ENCODE measurements at places on chromosomes 1 and 21.
A peak's percentile ranks its signal among the peaks of the same experiment; 100 is the strongest.

- no peak for DNase-seq
These were observed 493 bp upstream of the ELOA start for GRCh38 chr1:23742670-23743286.

DNA sequence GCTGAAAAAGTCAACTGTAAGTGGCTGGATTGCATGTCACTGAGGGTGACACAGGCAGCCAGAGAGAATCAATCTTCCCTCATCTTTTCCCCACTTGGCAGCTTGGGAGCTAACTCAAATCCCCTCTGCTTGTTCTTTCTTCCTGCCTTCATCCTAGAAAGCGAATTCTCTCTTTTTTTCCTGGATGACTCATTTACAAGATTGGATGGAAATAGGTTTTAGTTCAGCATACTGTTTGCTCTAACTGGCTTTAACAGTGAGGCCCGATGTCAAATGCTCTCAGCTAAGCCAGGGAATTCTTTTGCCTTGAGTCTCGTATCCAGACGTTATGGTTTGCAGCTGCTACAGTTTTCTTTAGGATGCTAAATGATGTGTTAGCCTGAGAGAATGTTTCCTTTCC, 72.7 kb downstream of the HUNK start:
- DNase-seq = peak; percentile 20

DNA sequence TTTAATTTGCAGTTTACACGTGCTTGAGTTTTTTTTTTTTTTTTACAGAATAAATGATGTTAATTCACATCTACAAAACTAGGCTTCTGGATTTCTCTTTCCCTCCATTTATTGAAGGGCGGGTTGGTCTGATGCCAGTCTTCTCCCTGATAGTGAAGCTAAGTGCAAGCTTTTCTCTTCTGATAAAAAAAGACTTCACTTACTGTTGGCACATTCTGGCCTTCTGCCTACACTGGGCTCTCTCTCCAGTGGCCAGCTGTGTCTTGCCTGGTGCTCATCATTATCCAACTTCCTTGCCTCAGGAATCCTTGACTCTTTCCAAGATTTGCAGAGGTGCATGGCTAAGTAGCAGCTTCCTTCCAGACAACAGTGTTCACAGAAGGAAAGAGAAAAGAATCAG, 7.6 kb upstream of the RAP1A start:
- no peak for DNase-seq

- DNase-seq = no peak
These were observed 542 bp downstream of the EIF2B3 start for GRCh38 chr1:44985747-44986359.

DNA sequence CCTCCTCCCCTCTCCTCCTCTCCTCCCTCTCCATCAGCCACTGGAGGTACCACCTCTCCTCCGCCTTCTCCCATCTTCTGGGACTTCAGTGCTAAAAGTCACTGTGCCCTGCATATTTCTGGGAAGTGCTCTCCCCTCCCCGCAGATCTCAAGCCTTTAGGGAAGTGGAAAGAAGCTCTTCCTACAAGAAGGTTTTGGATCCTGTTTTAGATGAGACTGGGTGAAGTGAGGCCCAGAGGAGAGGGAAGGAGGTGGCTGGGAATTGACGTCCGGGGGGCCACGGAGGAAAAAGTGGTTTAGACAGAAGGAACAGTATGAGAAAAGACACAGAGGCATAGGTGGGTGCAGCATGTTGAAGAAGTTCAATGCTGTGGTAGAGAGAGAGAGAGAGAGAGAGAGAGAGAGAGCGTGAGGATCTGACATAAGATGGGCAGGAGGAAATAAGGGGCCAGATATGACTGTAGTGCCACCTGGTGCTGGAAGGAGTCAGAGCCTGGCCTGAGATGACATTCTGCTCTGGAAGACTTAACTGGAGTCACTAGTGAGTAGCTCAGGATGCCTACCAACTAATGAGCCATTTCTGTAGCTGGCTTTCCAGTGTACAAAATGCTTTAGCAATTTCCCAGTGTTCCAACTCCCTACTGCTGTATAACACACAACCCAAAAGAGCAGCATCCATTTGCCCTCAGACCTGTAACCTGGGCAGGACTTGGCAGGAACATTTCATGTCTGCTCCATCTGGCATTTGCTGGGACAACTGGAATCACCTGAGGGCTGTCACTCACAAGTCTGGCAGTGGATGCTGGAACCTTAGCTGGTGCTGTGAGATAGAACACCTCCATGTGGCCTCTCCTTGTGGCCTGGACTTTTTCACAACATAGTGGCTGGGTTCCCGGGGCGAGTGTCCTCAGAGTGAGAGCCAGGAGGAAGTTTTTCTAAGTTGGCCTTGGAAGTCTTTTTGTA, 16.6 kb upstream of the ZSCAN20 start:
- peak; percentile 59 for DNase-seq

- peak; percentile 99 for DNase-seq
These were observed 73.3 kb downstream of the HSF2BP start for GRCh38 chr21:43585924-43586413.

- DNase-seq = no peak
These were observed 34.8 kb upstream of the QSOX1 start for GRCh38 chr1:180119837-180120236.

- no peak for DNase-seq
These were observed 148.5 kb upstream of the KCNK2 start for GRCh38 chr1:214934045-214934444.

DNA sequence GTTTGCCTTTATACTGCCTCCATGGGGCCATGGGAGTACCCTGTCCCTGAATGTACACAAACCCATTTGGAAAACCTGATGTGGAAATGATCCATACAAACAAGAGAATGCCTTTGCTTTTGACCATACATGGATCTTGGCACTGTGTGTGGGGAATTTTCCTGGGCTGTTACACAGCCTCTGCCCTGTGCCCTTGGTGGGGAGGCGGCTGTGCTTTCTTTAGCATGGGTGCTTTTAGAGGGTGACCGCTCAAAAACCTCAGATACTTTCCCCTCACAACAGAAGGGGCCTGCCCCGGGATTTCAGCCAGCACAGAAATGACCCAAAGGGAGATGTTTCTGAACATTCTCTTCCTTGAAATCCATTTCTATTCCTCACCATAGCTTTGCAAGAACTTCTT, 194.8 kb downstream of the LMO4 start:
- no peak for DNase-seq

DNA sequence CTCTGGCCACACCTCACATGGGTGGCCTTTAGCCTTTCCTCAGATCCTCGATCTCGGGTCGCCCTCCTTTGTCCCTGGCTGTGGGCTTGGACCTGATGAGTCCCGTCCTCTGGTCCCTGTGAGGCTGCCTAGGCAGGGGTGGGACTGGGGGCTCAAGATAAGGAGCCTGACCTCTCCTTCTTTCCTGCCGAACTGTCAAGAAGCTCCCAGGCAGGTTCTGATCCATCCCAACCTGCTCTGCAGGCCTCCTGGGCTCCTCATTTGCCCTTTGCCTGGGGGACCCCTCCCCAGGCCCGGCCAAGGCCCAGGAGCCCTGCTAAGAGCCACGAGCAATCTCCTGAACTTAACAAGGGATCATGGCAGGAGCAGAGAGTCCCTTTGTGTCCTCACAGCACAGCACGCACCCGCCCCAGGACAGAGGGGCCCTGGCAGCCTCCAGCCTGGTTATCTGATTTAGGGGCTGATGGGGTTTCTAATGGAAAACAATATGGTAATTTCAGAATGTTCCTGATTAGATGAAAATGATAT, 82.4 kb upstream of the POU3F1 start:
- no peak for DNase-seq

DNA sequence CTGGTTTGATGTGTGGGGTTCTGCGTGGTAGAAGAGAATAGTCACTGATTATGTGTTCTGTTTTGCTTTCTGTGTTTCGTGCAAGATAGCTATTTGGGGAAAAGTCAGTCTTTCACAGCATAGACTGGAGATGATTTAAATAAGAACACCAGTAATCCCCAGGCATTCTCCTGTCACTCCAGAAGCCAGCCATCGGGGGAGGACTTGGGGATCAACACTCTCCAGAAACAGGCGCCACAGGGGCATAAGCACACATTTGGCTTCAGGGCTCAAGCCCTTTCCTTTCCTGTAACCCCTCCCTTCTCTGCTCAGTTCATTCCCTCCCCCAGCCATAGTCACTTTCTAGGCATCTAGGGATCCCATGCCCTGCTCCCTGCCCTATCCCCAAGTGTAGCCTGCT, 97.3 kb upstream of the BEND5 start:
- DNase-seq = no peak
